ENCODE measurements at places on chromosomes 16 and 17. TPM values are rescaled to one million over a fixed set of nuclear protein-coding genes. Genes with fewer than 3 reads are reported as not detected.

DNA sequence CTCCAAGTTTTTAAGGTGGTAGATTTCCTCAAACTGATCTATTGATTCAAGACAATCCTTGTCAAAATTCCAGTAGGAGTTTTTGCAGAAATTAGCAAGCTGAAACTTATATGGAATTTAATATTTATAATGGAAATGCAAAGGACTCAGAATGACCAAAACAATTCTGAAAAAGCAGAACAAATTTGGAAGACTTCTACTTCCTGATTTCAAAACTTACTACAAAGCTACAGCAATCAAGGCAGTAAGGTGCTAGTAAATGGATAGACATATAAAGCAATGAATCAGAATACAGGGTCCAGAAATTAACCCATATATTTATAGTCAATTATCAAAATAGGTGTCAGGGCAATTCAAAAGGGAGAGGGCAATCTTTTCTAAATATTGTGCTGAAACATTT, 11.8 kb upstream of the IL21R start:
- DNase-seq, result no peak

HSD3B7 gene
- 9.5 TPM for polyA plus RNA-seq

MYH3 gene
- polyA plus RNA-seq, result 0.66 TPM

TPSG1 gene
- not detected for polyA plus RNA-seq

DOC2B gene
- not detected for polyA plus RNA-seq

DNA sequence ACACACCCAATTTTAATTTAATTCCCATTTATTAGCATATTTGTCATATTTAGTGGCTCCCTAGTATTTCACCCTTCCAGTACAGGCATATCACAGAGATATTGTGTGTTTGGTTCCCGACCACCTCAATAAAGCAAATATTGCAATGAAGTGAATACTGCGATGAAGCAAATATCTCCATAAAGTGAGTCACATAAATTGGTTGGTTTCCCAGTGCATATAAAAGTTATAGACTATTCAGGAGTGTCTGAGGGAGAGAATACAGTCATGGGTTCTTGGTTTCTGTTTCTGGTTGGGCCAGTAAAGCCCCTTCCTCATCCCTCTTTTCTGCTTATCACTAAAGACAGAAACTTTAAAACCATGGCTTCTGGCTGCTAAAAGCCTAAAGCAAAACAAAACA, 295.4 kb upstream of the AXIN2 start:
- no peak for DNase-seq

DNA sequence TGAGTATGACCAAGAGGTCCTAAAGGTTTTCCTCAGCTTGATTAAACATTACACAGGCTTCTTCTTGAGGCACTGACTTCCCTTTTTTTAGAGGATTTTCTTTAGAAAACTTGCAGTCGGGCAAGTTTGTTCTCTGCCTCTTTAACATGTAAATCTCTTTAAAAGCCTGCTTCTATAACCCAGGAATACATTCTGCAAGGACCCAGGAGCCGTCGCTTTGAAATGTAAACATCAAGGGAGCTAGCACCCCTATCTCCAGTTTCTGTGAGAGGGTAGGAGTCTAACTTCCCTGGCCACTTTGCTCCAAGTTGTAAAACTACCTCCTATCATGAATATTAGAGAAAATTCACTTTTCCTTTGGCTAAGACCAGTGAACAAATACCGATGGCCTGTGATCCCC, 201.5 kb upstream of the CPHXL start:
- DNase-seq, result no peak

- no peak for DNase-seq
Measured at GRCh38 chr16:1942047-1942809, 771 bp downstream of the MSRB1 start.

TBX2 gene
- 22.0 TPM for polyA plus RNA-seq

P2RX1 gene
- 0.05 TPM for polyA plus RNA-seq

GRCh38 chr17:33500151-33500550, 207.1 kb upstream of the ASIC2 start:
- DNase-seq, result no peak

- DNase-seq, result no peak
Measured at GRCh38 chr17:21033350-21033749, 9.5 kb downstream of the USP22 start.

- no peak for DNase-seq
Measured at GRCh38 chr17:2828397-2829038, 32.3 kb downstream of the RAP1GAP2 start.

- DNase-seq, result no peak
Measured at GRCh38 chr17:74008196-74008595, 195.3 kb upstream of the RPL38 start.

GRCh38 chr16:86584071-86584685, 5.8 kb downstream of the FOXL1 start:
- no peak for DNase-seq

- no peak for DNase-seq
Measured at GRCh38 chr17:43845766-43846165, 1.2 kb upstream of the CD300LG start.
